ENCODE measurements at places on chromosomes 13 and 19.
A peak's percentile ranks its signal among the peaks of the same experiment; 100 is the strongest.

DNA sequence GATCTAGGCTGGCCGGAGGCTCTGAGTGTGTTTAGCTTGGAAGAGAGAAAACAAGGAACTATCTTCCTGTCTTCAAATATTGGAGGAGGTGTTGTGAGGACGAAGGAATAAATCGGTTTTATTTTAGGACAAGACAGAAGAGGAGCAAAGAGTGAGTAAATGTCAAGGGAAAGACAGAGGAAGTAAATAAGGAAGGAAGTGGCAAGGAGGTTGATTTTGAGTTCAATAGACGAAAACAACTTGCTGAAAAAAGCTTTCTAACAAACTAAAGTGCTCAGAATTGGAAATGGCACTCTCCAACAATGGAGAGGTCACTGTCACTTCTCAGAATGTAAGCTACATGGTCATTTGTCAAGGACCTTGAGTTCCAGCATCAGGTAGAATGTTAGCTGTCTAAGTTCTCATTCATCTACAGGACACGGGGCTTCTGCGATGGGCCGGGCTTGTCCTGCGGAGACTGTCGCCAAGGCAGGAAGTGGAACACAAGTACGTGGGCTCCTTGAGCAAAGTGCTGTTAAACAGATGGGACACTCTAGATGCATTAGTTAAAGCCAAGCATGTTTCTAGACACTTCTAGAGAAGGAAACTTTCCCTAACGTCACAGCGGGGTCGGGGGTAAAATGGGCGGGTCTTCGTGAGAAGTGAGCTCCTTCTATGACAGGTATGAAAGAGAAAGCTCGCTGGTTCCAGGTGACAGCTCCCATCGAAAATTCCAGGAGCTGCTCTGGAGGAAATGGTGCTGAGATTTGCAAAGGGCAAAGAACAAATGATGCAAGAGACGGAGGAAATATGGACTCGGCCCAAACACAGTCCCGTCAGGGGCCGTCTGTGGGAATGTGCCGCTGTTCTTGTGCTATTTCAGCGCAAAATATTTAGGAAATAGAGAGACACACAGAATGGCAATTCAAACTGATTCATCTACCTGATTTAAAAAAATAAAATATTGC, 103.9 kb upstream of the UBL3 start:
- no peak for DNase-seq

DNA sequence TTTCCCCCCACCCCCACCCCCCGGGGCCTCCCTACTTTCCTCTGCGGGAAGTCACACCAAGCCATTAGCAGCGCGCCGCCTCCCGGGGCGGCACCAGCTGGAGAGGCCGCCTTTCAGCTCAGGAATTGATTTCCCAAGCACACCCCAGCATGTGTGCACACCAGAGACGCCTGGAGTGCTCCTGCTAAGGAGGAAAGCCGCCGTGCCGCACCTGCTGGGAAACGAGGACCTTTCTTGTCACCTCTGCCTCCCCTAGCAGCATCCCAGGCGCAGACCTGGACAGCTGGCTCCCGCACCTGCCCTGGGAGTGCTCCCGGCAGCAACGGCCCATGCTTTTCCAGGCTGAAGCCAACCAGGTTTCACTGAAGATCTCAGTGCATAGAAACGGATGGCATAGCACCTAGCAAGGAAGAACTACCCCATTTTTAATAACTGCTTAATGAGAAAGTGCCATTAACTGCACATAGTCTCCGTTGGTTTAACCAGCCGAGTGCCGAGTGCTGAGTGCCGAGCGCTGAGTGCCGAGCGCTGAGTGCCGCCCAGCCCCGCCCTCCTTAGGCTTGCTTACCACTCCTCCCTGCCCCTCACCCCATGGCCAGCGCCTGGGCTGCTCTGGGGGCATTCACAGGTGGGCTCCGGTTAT, 165.0 kb downstream of the USP12 start:
- peak; percentile 71 for DNase-seq

- DNase-seq, result no peak
Measured at GRCh38 chr13:34241332-34241731, 423.4 kb downstream of the RFC3 start.

DNA sequence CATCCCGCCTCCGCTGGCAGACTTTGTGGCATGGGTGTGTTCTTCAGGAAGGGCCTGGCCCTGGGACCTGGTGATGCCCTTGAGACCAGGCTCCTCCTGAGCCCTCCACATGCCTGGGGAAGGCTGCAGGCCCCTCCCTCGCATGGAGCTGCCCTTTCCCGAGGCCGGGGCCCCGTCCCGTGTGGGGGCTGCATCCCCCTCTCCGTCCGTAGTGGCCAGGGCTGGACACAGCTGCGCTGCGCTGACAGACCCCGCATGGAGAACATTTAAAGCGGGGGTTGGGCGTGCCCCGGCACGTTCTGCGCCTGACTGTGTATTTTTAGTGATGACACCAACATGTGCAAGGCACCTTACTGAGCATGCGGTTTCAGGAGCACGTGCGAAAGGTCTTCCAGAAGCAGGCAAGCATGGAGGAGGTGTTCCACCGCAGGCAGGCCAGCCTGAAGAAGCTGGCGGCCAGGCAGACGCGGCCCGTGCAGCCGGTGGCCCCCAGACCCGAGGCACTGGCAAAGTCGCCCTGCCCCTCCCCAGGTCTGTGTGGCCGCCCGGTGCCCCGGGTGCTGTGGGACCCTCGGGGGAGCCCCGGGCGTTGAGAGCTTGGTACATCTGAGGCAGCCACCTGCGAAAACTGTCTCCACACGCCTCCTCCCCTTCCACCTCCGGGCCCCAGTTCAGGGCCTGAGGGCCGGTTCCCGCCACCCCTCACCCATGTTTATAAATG, 28.8 kb upstream of the F7 start:
- DNase-seq, result no peak

- no peak for DNase-seq
Measured at GRCh38 chr19:40503320-40503695, 36.5 kb downstream of the SPTBN4 start.

- no peak for DNase-seq
Measured at GRCh38 chr13:50158385-50159165, 143.3 kb downstream of the KCNRG start.

GRCh38 chr19:867855-868457, 8.5 kb downstream of the CFD start:
- no peak for DNase-seq

DNA sequence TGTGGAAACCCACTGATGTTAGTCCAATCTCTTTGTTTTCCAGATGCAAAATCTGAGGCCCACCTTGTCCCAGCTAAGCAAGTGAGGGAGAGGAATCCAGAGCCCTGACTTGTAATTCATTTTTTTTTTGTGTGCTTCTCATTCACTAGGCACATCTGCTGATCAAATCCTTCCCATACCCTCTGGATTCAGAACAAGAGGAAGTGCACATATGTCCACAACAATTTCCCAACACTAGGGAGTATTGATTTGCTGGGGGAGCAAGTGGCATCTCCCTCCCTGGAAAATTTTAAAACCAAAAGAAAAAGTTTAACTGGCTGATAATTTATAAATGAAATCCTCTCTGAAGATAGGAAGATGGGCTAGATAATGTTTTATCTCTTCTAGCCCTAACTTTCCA, 94.6 kb upstream of the RFC3 start:
- no peak for DNase-seq

DNA sequence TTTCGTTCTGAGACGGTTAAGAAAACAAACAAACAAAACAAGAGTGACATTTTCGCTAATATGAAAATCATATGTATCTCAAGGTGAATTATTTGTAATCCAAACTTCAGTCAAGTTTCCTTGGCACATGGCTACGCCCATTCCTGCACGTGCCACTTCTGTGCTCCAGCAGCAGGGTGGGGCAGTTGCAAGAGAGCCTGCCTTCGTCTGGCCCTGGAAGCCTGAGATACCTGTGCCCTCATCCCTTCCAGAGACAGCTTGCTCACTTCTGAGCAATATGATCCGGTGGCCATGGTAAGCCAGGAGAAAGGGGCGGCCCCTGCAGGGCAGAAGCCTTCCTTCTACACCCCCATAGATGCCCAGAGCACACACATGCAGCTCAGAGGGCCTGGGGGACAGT, 22.1 kb downstream of the DPP9 start:
- DNase-seq, result no peak

- no peak for DNase-seq
Measured at GRCh38 chr13:79194272-79194671, 211.8 kb downstream of the RBM26 start.

DNA sequence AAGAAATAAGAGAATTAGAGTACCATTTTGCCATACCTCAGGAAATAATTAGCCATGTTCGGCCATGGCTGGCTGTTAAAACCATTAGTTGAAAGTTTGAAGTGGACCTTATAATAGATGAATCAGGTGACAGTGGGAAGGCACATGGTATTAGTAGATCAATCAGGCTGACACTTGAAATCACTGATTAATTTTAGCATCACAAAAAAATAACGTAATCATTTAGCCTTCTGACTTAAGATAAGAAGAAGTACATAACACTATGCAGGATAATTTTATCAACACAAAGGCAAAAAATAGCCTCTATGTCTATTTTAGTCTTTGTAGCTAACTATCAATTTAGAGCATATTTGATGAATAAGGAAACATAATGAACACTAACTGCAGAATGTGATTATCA, 615.5 kb downstream of the PCDH17 start:
- DNase-seq, result no peak

- DNase-seq, result no peak
Measured at GRCh38 chr19:15702534-15702930, 25.3 kb upstream of the OR10H2 start.

DNA sequence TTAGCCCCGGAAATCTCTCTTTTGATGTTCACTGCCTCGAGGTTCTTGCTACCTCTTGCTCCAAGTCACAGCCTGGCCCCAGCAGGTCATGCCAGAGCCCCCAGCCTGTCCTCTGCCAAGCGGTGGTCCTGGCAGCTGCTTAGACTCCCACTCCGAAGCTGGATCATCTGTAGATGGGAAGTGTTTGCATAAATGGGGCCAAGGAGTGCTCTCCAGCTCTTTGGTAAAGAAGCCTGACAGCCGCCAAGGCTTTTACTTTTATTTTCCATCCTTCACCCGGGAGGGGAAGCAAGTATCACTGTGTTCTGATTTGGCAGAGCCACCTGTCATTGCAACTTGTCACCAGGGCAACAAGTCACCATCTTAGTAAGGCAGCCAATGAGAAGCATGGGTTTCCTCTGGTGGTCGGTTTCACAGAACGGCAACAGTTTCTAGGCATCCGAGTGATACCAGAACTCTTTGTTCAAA, 10.6 kb upstream of the RETN start:
- DNase-seq, result no peak
